Metanephros (tissue), 2 donors: ENCODE measurements at places on chromosomes 7 and 10. TPM values are rescaled to one million over a fixed set of nuclear protein-coding genes. Genes with fewer than 3 reads are reported as not detected.

Gene PAX4
- total RNA-seq = not detected

Gene CHRM2
- 4.8 TPM for total RNA-seq

Gene REPIN1
- total RNA-seq = 76.7 TPM

Gene COL1A2
- 1,434 TPM for total RNA-seq
